ENCODE measurements at places on chromosomes 3 and 15.

DNA sequence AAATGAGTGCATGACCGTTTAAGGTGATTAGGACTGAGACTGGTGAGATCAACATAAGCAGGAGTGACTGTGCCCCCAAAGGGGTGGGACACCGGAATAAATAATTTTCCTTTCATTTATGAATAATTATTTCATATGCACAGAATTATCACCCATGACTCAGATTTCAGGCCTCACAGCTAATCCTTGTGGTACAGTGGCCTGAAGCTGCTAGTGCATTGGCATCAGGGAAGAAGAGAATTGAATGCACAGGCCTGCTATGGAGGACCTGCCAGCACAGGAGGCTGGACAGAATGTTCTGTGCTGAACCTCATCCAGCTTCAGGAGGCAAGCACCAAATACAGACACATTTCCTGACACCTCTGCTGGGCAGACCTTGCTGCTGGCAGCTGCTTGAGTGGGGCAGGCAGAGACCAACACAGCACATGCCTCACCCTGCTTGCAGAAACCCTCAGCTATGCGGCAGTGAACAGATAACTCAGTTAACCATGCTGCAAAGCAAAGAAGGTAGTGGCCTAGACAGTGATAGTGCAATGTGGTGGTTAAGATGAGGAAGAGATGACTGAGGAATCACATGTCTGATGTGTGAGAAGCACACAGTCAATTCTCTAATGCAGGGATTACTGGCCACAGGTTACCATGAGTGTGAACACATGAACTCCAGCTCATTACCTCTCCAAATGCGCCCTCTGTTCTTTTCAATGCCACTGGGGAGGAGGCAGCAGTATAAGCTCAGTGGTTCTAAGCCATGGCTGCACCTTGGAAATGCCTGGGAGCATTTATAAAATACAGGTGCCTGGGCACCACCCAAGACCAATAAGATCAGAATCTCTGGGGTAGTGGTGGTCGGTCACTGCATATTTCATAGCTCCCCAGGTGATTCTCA, 68.1 kb upstream of the SCN5A start:
- no peak for DNase-seq

DNA sequence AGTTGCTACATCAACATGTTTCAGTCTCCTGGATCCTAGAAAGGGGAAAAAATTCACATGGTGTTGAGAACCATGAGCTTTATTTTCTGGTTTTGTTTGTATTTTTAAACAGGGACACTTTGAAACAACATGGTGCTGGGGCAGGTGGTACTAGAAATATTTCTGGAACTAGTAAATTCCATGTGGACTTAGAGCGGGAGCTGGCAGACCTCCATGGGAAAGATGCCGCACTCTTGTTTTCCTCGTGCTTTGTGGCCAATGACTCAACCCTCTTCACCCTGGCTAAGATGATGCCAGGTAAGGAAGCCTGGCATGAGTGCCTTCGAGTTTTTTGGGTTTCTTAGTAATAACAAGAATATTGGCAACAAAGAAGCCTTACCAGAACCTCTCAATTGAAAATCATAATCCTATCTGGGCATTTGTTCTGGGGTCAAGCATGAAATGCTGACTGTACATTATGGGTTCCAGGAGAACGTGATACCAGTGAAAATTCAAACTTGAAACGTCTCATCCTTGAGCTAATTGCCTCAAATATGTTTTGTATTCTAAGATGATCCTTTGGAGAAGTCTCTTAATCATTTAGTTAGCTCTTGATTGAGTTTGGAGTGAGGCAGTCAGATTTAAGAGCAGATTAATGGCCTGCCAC, 7.9 kb downstream of the ALAS1 start:
- no peak for DNase-seq

- no peak for DNase-seq
Observed at GRCh38 chr3:134277066-134277660, 26.5 kb upstream of the RYK start.

GRCh38 chr3:97994328-97994945, 22.2 kb upstream of the RIOX2 start:
- no peak for DNase-seq

DNA sequence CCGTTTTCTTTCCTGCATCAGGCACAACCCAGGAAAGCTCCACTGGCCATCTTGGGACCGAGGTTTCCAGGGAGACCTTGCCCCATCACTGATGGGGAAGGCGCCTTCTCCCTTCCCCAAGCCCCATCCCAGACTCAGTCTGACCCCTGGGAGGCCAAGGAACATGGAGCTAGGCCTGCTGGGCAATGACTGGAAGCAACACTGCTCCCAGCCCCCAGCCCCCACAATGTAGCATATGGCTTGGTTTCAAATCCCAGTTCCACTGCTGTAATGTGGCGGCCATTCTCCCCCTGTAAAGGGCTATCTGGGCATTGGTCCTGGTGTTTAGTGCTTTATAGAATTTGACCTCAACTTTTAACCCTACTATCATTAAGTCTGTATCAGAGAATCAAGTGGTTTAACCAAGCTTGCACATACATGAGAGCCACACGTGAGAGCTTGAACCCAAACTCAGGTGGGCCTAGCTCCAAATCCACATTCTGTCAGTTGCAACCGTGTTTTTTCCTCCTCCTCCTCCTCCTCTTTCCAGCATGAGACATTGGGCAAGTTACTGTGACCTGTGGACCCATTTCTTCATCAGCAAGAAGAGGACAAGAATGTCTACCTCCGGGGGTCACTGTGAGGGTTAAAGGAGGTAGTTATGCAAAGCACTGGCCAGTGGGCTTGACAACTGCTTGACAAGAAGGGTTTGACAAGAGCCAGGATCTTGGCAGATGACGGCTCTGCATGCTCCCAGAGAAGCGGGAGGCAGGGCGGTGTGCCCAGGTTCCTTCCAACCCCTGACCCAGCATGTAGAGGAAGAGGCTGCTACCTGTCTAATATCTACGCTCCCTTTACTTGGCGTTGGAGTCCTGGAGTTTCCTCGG, 37.4 kb downstream of the KLHL25 start:
- no peak for DNase-seq

DNA sequence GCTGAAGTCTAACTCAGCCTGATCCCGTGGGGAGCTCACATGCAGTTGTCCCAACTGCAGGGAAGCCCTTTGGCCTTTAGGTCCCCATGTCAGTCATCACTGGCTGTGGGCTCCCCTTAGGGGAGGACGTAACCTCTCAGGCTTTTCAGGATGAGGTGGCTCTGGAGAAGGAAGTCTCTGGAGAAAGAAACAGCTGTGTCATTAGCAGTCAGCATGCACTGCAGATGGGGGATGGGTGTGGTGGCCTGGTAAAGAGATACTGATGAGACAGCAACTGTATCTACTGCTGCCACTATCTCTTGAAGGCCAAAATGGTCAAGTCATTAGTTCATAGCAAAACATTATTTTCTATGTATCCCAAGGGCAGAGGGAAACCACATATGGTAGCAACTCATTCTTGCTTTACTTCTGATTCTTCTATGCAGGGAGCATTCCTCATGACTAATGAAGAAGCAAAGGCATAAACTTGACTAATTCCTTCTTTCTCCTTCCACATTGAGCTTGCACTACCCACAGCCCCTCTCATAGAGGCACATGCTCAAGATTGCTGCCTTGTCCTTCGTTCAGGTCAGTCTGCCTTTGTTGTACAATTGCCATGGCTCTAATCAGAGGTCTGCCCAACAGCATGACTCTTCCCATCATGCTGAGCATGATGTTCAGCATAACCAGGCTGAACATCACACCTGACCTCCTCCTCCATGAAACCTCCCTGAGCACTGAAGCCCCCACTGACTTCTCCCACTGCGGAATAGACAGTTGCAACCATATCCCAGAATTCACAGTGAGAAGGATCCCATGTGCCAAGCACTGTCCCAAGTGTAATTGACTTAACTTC, 47.8 kb upstream of the TMEM158 start:
- DNase-seq, result no peak

- DNase-seq, result no peak
Observed at GRCh38 chr3:185715091-185715490, 109.8 kb downstream of the IGF2BP2 start.

DNA sequence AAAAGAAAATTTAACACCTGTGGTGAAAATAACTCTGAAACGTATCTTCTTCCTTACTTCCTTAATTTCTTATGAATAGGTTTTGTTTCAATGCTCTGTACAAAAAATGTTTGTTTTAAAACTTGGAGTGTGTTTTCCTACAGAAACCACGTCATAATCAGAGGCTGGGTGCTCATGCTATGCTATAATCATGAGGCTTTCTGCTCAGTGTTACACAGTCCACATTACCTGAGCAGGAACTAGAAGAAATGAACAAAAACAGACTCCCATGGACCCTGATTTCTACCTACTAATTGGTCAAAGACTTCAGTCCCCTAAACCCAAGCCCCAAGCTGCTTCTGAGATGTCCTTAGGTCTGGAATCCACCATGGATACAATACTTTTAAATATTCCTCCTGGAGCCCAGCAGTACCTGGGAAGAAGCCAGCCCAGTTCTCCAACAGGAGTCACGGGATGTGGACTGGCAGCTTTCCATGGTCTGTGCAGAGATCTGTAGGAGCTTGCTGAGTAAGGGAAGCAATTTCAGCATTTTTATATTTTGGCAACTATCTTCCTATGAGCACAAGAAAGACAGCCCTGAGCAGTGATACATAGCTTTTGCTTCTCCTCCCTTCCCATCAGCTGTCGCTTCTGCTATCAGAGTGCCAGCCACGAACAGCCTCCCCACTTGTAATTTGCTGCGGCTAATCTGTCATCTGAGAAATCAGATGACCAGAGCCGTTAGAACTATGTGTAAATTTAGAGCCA, 65.6 kb downstream of the WDR72 start:
- no peak for DNase-seq

- no peak for DNase-seq
Observed at GRCh38 chr3:109853077-109853731, 515.9 kb upstream of the DPPA4 start.

DNA sequence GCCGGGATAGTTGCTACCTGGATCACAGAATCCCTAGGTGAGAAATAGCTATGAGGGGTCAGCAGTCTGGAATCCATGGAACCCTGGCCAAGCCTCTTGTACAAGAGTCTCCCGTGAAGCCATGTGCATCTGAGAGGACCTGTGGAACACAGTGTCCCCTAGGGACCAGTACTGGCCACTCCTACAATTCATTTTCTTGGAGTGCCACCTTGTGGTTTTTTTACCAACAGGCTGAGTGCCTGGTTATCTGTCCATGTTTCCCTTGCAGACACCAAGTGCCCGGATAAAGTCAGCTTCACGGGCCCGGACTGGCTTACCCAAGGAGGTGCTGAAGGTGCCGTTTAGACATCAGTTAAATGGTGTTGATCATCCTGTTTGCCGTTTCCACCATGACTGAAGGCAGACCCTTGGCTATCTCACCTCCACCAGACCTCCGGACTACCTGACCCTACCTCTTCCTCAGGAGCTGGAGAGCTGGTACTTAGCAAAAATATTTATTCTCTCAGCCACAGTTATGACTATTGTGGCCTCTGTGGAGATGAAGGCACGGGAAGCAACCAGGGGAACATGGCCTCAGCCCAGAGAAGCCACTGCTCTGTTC, 93.9 kb downstream of the RBPMS2 start:
- DNase-seq, result no peak

DNA sequence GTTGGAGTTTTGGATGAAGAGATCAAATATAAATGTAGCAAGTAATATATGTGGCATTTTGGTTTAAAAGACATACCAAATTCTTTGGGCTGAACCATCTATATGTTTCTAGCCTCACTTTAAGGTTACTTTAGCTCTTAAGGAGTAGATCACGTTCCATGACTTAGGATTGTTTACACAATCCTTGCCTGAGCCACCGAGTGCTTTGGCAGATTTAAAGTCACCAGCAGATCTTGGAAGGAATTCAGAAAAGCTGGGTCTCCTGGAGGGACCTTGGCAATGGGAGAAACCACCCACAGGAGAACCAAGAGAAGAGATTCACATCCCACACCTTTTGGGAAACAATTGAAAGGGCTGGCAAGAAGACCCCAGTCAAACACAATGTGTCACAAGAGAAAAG, 54.5 kb downstream of the TM4SF18 start:
- DNase-seq, result no peak

- peak; percentile 66 for DNase-seq
Observed at GRCh38 chr15:75201616-75202250, at the start of gene C15orf39. C15orf39 (plus strand) TSS chr15:75201882; CDS start chr15:75206049, 4,167 bp downstream.

- no peak for DNase-seq
Observed at GRCh38 chr3:147373301-147373700, 33.0 kb downstream of the ZIC4 start.

DNA sequence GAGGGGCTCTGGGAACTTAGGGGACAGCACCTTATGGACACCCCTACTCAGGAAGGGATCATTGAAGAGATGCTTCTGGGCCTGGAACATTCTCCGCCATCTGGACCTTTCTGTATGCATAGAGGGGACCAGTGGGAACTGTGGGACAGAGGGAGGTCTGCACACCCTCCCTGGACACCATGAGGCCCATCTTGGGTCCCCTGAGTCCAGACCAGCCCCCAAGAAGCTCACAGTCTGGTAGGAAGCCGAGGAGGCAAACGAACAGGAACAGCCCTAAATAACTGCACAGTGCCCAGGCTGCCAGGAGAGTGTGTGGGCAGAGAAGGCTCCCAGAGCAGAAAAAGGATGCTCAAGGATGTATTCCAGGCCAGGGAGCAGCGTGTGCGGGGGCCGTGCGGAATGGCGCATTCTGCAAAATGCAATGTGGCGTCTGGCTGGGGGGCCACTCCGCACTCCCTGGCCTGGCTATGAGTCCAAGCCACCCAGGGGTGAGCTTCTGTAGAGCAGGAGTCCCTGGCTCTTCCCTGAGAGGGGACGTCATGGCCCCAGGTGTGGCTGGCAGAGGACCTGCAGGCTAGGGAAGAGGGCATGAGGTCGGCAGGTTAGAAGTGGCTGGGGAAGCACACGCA, 24.5 kb upstream of the KLF13 start:
- no peak for DNase-seq

GRCh38 chr3:40162616-40163015, 146.9 kb upstream of the EIF1B start:
- no peak for DNase-seq

- no peak for DNase-seq
Observed at GRCh38 chr3:43707266-43707665, 16.5 kb downstream of the ABHD5 start.

DNA sequence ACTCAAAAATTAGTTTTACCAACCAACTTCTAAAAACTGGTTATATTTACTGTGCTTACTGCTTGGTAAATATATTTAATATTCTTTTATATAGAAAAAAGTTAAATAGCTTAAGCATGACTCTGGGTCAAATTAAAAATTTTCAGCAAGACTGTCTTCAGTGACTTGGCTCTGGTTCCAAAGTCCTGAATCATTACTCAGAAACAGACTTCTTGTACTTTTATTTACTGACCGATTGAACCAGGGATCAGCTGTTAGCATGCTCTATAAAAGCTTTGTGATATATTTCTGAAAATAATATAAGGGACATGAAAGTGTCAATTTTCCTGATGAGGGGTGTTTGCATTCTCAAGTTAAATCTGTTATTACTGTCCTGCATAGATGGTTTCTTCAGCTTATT, 164.3 kb downstream of the MCTP2 start:
- DNase-seq, result no peak
